Left cardiac atrium (tissue), 4 donors: ENCODE measurements at places on chromosomes 5 and 9. TPM values are rescaled to one million over a fixed set of nuclear protein-coding genes. Genes with fewer than 3 reads are reported as not detected.

Gene EQTN
- not detected for total RNA-seq

Gene GBA2
- total RNA-seq = 92.5 TPM

Gene GLRA1
- not detected for total RNA-seq

Gene RGS3
- total RNA-seq = 124 TPM

Gene FBXW11
- total RNA-seq = 50.3 TPM

Gene FAM169A
- total RNA-seq = 6.9 TPM

Gene BNC2
- total RNA-seq = 100.0 TPM

Gene UNC13B
- 23.0 TPM for total RNA-seq

Gene ZNF366
- 7.0 TPM for total RNA-seq

Gene IFNK
- not detected for total RNA-seq

Gene GRXCR2
- 0.60 TPM for total RNA-seq
